Activated B cell treated with CpG ODN at 0.5 μM for 24 hours (primary cell): ENCODE measurements at places on chromosomes 6 and 20.

- no peak for DNase-seq
Measured at GRCh38 chr6:75409928-75410327, 83.7 kb downstream of the FILIP1 start.

DNA sequence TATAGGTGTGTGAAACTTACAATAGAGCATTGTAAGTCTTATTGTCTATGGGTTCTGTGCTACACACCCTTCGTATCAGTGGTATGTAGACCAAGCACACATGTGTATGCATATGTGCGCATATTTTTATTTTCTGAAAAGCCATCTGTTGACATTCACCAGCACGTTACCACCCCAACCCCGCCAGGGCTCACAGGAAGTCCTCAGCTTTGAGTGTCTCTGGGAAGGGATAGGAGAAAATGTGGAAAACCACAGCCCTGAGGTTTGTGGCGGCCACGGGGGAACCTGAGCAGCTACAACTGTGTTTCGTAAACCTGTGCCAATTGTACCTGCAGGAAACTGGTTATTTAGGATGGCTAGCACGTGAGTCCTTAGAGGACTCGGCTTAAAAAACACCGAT lies 123.3 kb upstream of the PHACTR3 start:
- DNase-seq: no peak

DNA sequence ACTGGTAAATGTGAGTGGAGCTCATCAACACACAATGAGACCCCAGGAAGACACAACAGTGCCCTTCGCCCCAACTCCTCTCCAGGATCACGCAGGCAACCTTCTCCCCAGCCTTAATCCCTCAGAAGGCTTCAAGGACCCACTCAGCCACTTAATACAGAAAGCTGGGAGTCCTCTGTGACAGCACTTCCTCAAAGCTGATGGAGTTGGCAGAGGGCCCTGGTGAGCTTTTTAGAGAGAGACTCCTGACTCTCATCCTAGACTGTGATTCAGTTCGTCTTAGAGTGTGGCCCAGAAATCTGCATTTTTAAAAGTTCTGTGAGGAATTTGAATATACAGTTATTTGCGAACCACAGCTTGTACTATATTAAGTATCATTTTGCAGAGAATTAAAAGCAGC lies 187.7 kb downstream of the UST start:
- DNase-seq: no peak

- no peak for DNase-seq
Measured at GRCh38 chr6:159349915-159350314, 180.7 kb downstream of the FNDC1 start.

DNA sequence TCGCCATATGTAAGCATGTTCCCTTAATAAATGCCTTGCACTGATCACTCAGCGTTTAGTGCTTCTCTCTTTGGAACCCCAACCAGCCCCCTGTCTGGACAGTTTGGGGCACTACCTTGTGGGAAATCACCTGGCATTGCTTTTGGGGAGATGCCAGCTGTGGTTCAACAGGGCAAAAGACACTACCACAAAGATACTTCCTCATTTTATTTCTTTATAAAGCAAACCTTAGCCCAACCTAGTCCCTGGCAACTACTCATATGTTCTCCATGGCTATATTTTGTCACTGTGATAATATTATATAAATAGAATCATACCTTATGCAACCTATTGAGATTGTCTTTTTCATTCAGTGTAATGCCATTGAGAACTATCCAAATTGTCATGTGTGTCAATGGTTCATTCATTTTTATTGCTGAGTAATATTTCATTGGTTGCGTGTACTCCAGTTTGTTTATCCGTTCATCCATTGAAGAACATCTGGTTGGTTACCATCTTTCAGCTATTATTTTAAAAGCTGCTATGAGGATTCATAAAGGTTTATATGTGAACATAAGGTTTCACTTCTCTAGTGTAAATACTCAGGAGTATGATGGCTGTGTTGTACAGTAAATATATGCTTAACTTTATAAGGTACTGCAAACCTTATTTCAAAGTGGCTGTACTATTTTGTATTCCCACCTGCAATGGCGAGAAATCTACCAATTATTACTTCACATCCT lies 114.8 kb downstream of the MOXD1 start:
- peak; percentile 25 for DNase-seq
